ENCODE measurements at places on chromosomes 12 and 14.

DNA sequence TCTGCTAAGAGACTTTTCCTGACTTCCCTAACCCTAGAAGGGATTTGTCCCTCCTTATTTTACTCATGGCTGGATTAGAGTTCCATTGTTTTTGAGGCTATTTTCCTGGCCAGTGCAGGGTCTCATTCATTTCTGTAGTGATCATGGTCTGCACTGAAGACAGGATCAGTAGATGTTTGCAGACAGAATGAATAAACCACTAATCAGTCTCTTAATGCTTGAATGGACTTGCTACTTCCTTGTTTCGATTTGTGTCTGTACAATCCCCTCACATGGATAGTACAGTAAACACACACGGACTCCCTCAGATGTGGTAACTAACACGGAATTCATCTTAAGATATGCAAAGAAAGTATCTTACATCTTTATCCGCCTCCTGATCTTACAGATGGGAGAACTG, 102.6 kb upstream of the PRB2 start:
- no peak for DNase-seq

DNA sequence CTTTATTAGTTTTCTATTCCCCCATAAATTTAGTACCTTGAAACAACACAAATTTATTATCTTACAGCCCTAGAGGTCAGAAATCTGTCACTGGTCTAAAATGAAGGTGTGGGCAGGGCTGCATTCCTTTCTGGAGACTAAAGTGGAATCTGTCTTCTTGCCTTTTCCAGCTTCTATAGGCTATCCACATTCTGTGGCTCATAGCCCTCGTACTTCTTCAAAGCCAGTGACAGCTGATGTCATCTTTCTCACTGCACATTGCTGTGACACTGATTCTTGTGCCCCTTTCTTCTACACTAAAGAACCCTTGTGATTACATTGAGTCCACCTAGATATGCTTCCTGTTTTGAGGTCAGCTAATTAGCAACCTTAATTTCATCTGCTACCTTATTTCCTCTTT, 23.2 kb upstream of the DCN start:
- DNase-seq = no peak

DNA sequence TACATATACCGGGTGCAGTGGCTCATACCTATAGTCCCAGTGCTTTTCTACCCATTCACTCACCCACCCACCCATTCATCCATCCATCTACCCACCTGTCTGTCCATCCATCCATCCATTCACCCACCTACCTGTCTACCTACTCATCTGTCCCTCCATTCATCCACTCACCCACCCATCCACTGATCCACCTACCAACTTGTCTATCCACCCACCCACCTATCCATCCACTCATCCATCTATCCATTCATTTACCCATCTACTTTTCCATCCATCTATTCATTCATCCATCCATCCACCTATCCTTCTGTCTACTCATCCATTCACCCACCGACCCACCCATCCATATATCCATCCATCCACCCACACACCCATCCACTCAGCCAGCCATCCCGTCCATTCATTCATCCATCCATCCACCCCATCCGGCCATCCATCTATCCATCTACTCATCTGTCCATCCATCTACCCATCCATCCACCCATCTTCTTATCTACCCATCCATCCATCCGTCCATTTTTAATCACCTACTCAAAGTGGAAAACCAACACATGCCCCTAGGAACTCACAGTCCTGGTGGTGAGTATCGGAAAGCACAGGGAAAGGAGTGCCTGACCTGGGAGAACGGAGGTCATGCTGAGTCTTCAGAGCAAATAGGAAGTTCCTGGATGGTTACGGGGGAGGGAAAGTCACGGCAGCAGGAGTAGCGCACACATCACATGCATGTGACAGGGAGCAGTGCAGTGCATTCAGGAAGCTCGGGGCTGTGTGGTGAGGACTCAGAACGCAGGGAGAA, 20.0 kb downstream of the DDX51 start:
- DNase-seq = no peak

DNA sequence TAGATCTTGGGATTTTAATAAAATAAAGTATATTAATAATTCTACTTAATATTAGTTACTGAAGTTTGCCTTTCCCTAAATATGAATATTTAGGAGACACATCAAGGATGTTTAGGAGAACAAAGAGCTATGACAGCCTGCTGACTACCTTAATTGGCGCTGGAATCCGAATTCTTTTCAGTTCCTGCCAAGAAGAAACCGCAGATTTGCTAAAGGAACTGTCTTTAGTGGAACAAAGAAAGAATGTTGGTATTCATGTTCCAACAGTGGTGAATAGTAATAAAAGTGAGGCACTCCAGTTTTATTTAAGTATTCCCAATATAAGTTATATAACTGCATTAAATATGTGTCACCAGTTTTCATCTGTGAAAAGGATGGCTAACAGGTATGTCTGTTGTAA, 54.5 kb downstream of the MIS18BP1 start:
- no peak for DNase-seq

GRCh38 chr14:51093371-51094281, 1.3 kb downstream of the TRIM9 start:
- DNase-seq = peak; percentile 23

DNA sequence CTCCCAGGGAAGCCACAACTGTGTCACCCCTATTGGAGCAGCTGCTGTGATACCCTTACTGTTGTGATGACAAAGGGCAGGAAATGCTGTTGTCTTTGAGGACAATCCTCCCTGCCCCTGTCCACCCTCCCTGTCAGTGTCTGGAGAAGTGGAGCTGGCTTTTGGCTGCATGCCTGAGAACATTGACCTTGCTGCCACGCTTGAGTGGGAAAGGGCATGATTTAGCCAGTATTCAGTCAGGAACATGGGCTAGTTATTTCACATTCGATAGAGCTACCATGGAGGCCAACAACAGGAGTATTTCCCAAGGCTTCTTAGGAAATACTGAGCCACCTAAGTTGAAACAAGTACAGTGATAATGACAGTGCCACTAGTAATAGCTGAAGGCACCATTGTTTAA, 59.4 kb downstream of the MYRFL start:
- DNase-seq = no peak

DNA sequence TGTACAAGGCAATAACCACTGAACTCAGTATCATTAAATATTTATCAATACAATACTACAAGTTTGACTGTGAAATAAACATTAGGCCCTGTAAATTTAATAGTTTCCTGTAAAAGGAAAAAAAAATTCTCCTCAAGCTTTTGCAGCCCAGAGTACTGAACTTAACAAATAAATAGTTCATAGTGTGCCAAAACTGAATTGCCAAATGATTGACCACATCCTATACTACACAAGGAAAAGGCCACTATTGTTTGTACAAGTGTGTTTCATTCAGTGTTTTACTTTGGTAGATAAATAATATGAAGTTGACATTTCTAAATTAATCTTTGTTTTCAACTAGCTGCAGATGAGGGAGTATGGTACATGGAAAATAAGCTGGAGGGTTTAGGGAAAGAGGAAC, 379.6 kb downstream of the FLRT2 start:
- DNase-seq = no peak

GRCh38 chr14:46902837-46903236, 251.3 kb upstream of the RPL10L start:
- no peak for DNase-seq

- no peak for DNase-seq
These were observed 163.6 kb upstream of the PARP11 start for GRCh38 chr12:4036671-4037271.

GRCh38 chr14:93712079-93712837, 76.0 kb downstream of the PRIMA1 start:
- DNase-seq = no peak

DNA sequence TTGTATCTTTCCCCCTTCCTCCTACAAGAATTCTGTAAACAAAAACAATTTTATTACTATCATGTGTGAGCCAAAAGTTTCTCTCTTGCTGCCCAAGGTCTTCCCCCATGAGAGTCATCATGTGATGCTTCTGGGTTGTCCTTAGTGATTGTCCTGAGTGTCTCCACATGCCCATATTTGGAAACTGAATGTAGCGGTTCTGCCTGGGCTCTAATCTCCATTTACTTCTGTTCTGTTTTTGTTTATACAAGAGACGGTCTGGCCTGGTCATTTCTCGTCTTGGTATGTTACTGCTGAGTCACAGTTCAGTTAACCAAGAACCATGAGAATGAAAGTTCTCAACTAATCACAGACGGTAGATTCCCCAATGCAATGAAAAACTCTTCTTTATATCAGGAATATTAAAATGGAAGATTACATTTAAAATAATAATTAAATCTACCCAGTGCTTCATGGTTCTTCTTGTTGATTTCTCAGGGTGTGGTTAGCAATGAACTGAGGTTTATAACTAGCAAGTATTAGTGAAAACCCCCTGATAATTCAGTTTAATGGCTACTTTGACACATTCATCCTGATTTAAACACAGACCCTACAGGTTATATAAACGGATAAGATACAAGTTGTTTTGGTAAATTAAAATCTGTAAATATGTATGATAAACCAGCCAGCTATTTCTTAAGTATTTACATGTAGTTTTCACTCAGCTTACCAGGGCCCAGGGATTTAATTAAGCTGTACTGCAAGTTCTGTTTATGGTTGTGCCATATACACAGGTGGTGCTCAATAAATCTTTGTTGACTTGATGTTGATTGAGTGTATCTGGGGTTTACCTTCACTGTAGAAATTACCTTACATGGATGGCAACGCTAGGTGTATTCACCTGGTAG, 81.1 kb downstream of the PELI2 start:
- DNase-seq = no peak

DNA sequence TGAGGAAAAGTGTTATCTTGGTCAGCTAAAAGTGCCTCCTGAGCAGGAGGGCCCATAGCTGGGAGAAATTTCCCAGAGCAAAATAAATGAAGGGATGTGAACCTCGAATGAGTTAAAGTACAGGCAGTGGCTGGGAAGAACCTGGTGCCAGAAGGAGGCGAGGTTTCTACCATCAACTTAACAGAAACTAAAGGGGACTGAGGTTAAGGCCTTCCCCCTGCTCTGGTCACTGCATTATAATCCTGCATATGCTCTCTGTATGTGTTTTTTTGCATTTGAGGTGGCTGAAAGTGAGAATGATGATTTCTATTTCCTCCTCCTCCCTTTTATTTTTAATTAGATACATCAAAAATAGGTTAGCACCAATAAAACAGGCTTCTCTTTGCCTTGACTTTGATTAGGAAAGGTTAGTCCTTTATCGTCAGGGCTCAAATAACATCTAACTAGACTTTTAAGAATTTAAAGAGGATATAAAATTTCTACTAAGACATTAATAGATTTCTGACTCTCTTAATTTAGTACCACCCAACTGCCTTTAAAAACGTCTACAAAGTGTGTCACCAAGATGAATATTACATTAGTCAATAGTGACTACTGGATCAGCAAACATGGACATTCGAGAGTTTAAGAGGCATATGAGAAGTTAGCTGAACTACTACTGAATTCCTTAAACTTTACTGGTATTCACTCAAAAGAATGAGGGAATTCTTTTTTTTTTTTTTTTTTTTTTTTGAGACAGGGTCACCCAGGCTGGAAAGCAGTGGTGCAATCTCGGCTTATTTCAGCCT, 49.2 kb downstream of the GALNT4 start:
- no peak for DNase-seq

DNA sequence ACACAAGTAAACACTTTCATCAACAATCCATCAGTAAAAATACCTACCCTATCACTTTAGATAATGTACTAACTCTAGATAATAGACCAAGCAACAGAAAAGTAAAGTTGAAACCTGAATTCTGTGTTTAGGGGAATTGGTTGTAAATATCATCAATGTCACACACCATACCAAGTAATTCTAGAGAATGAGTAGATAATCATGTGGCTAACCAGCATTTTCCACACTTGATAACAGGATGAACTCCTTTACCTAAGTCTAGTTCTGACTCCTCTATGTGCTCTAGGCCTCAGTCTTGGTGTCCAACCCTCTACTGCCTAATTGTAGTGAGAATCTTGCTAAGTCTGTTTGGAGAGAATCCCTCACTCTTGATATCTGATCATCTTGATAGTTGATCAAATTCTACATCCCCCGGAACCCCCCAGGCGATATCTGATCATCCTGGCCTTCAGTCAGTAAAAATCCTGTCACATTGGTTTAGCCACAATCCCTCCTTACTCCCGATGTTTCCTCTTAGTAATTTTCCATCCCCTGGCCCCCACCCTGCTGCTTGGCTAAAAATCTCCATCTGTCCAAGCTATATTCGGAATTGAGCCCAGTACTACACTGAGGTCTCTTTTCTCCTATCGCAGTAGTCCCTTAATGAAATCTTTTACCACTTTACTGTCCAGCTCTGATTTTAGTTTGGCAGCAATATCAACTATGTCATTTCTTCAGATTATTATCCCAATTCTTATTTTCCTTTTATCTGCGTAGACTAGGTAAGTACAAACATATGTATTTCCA, 3.4 kb upstream of the SLCO1A2 start:
- DNase-seq = no peak

GRCh38 chr14:102949801-102950451, 27.5 kb downstream of the AMN start:
- no peak for DNase-seq

DNA sequence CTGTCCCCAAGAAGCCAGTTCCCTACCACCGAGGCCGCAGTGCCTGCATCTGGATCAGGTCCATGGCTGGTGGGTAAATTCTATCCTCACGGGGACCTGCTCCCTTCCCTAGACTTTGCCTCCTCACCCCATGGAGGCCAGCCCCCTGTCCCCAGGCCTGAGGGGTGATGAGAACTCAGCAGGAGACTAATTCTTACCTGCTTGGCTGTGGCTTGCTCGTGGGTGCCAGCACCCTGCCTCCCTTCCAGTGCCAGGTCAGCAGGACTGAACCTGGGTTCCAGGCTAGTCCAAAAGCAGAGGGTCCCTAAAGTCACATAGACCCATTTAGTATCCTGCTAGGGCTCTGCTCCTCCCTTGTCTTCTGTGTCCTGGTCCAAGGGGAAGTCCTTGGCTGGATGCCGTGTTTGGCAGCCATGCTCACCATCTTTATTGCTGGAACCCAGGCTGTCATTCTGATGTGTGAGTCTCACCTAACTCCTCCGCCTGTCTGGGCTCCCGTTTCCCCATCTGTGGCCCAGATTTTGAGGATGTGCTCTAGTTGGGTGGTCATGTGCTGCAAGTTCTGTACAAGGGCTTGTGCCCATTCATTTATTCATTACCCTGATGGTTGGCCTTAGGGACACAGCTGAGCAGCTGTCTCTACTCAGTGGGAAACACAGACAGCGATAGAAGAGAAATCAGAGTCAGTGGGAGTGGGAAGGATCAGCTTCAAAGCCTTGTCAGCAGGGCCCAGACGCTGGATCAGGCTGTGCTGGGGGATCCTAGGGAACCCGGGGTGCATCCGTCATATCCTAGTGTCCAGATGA, 949 bp downstream of the PLBD2 start:
- DNase-seq = no peak

GRCh38 chr12:5432011-5432400, at the start of gene NTF3:
NTF3 (plus strand) TSS chr12:5432108; CDS start chr12:5432325, 217 bp downstream.
- DNase-seq = no peak

Measured in CD4-positive, alpha-beta T cell treated with Interleukin-15 for 1 hour (primary cell).